ENCODE measurements at places on chromosomes 2 and 18.
A peak's percentile ranks its signal among the peaks of the same experiment; 100 is the strongest.

GRCh38 chr2:159971365-159972152, 90.9 kb downstream of the PLA2R1 start:
- no peak for DNase-seq

DNA sequence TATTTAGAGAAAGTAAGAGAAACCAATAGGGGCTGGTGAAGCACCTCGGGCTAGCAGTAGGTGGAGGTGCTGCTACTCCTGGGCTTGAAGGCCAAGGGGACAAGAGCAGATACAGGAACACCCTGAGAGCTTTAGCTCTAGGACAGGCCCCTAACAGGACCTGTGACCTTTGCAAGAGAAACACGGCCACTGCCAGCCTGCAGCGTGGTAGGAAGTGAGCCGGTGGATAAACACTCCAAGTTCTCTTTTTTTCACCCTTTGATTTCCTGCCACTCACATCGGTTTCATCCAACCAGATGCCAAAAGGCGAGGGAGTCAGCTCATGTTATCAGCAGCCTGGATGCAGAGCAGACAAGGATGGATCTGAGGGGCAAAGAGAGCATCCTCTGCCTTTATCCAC, 66.8 kb upstream of the SPRED2 start:
- no peak for DNase-seq

DNA sequence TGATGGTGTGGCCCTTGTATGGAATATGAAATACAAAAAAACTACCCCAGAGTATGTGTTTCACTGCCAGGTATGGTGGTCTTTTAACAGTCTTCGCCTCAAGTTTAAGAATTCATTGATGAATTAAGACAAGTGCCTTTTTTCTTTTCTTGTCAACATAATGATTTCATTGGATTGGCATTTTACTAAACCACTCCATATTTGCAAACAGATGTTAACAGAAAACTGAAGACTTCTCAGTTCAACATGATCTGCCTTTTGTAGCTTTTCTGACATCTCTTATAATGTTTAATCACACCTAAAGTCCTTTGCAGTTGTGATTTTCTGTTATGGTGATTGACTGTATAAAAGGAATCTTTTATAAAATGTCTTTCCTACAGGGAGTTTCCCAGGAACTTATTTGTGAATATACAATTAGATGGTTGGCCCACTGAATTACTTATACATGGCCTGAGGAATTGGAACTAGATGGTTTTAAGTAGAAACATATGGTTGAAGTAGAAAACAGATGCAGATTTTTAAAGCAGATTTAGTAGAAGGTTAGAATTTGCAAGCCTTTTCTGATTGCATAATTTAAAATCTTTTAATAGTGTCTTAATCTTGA, 39.7 kb downstream of the DYNC1I2 start:
- DNase-seq: no peak

GRCh38 chr2:181466661-181467576, 9.7 kb downstream of the ITGA4 start:
- DNase-seq: peak; percentile 47

DNA sequence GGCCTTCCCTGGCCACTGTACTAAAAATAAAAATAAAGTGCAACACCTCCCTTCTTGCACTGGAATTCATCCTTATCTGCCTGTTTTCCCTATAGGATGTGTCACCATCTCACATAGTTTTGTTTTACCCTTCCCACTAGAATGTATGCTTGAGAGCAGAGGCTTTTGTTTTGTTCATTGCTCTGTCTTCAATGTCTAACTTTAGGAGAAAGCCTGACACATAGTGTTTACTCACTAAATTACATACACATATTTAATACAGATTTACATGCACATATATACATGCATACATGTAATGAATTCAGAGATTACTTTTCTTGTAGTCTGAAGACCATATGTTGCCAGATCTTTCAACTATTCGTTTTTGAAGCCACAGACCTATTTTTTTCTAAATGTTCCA, 23.0 kb downstream of the CD302 start:
- DNase-seq: no peak

- DNase-seq: no peak
These were observed 22.8 kb upstream of the VPS4B start for GRCh38 chr18:63445037-63445436.

DNA sequence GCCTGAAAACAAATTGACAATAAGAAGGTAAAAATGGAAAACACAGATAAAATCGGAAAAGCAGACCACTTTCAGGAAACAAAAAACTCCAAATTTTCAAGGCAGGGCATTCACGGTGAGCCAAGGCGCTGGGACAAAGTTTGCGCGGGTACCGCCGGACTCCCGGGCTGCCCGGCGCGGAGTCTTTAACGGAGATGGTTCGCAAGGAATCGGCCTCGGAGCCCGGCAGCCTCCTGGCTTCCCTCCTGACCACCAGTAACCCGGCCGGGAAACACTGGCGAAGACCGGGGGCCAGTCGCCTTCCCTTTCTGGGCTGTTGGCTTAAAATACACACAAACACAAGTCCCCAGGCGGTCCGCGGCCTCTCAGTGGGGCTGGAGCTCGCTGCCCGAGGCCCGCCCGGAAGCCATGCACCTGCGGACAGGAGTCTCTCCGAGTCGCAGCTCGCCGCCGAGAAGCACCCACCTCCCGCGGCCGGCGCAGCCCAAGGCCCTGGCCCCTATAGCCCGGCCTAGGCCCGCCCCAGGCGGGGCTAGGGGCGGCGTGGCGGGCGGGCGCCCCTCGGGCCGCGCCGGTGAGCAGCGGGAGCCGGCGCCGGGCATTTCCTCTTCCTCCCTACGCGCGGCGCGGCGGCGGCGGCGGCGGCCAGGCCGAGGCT, 622 bp upstream of the KCMF1 start:
- peak; percentile 61 for DNase-seq

DNA sequence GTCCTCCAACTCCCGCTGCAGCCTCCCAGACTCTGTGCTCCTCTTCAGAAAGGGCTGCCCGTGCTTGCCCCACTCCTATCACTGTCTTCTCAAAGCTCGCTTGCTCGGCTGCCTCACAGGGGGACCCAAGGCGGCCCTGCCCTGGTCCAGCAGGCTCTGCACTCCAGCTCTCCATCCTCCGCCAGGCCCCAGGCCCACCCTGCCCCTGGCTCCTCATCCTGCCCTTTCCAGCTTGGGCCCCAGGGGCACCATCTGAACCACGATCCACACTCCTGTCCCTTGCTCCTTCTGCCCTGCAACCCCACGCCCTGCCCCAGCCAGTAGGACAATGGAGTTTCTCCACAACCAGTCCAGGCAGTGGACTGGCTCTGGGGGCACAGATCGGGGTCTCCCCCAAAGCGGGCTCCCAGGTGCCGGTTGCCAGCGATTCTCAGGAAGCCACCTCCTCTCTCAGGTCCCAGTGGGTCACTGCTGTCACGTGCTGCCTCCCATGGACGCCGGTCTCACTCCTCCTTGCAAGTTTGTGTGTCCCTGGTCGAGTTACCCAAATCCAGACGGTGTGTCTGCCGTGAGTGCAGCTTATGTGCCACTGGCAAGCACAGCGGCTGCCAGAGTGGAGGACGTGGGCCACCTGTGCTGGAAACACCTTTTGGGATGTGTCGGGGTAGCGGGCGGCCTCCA, 238.5 kb downstream of the HDAC4 start:
- no peak for DNase-seq

DNA sequence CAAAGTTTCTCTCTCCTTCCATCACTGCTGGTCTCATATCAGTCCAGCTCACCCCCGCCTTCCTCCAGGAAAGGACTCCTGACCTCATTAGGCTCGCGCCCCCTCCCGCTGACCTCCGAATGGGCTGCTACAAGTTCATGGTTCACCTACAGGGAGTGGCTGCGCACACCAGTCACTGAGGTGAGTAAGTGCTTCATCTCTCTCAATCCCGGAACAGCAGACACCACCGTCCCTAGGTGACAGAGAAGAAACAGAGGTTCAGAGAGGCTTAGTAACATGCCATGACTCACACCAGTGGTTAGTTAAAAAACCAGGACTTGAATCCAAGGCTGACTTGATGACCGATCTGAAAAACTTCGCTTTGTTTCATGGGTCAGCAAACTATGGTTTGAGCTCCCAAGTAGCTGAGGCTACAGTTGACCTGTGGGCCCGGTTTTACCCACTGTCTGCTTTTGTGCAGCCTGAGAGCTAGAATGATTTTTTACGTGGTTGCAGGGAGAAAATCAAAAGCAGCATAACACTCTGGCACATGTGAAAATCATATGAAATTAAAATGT, 42.0 kb downstream of the ZFP36L2 start:
- no peak for DNase-seq

DNA sequence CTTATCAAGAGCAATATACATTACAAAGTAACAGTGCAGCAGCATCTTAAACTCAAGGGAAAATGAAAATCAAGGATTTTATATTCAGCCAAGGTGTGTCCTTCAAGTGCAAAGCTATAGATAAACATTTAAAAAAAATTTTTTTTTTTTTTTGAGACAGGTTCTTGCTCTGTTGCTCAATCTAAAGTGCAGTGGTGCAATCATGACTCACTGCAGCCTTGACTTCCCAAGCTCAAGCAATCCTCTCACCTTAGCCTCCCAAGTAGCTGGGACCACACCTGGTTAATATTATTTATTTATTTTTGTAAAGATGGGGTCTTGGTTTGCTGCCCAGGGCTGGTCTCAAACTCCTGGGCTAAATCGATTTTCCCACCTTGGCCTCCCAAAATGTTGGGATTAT, 9.0 kb downstream of the CDKL4 start:
- no peak for DNase-seq

DNA sequence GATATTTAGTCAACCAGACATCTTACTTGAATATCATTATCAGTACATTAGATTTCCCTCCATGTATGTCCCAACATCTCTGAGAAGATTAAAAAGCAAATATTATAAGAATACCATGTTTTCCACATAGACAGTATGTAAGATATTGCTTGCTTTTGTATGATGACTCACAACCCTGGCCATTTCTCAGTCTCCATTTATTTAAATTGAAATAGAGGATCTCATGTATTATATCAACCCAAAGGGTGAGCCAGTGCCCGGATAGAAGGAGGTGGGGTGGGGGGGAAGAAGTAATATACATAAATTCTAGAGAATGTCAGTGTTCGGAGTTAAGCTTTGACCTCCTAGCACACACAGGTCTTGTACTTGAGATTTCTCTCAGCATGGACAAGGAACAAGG, 109.6 kb downstream of the KYNU start:
- no peak for DNase-seq

- no peak for DNase-seq
These were observed 317.8 kb downstream of the AGAP1 start for GRCh38 chr2:235811446-235812184.

- DNase-seq: no peak
These were observed 80.8 kb upstream of the PPP1CB start for GRCh38 chr2:28670856-28671255.

DNA sequence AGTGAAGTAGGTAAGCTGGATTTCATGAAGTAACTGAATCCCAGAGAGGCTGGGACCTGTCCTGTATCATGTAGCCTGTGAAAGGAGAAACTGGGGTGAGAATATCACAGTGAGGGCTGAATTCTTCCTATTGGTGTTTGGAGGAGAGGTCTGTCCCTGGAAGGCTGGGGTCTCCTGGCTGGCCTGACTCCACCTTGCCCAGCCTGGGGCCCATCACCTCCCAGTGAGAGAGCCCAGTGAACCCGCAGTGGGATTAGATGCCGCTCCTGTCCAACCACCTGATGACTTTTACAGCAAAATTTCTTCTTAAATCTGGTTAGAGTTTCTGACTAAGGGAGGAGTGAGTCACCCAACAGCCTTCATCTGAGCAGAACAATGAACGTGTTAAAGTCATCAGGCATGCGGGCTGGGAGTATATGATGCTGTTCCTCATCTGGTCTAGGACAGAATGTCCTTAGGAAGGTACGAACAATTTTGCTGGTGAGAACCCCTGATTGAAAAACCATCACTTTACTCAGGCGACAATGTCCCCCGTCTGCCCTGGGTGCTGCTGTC, 152.9 kb downstream of the LPIN1 start:
- no peak for DNase-seq

GRCh38 chr18:2958819-2959298, 54.1 kb downstream of the LPIN2 start:
- no peak for DNase-seq

- DNase-seq: no peak
These were observed 257.4 kb upstream of the SP5 start for GRCh38 chr2:170457742-170458141.

DNA sequence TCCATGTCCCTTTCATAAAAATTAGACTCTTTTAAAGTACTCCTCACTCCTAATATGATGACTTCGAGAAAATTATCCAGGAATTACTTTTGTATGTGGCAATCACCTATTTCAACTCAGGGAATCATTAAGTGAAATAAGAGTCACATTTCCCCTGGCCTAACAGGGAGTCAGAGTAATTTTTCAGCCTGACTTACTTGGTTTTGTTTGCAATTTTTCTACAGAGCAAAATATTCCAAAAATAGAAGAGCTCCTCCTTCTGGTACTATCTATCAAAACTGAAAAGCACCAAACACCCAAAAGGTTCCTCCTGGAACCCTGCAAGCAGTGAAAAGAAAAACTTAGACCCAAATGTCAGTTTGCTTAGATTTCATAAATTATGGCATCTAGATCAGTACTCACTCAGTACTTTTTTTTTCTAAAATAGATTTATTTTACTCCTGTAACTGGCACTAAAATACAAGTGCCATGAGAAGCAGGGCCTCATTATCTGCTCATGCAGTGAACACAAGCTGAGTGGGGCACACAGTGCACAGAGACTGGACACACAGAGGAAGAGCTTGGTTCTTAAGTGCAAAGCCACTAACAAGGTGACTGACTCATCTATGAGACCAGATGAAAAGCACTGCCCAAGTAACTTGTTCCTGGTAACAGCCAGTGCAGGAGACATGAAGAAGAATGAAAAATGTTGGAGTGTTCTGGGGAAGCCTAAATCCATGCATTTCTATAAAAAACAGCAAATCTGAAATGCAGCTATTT, 28.7 kb downstream of the ACAA2 start:
- DNase-seq: peak; percentile 39

- DNase-seq: no peak
These were observed 89.1 kb downstream of the ZNF236 start for GRCh38 chr18:76911440-76911839.

GRCh38 chr2:226813148-226813701, 13.6 kb upstream of the IRS1 start:
- no peak for DNase-seq
